ENCODE measurements at places on chromosomes 12 and 14.

GRCh38 chr12:44637875-44638274, 238.2 kb downstream of the NELL2 start:
- no peak for DNase-seq

- no peak for DNase-seq
Measured at GRCh38 chr12:124940143-124940392, 25.6 kb upstream of the UBC start.

DNA sequence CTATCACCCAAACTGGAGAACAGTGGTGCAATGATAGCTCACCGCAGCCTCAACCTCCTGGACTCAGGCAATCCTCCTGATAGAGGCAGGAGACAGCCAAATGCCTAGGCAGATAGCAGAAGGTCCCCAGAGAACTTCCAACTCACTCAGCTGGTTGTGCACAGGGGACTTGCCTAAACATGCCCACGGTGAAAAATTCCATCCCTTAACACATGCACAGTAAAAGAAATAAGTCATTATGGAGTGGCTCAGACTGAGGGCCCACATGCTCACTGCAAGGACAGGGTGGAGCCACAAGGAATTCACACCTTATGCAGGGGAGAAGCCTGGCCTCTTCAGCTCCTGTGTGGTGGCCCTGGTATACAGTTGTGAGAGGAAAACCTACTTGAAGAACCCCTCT, 525.8 kb upstream of the ATP2B1 start:
- no peak for DNase-seq

- DNase-seq = peak; percentile 9
Measured at GRCh38 chr14:101074196-101075024, 170.9 kb upstream of the RTL1 start.

GRCh38 chr14:102362084-102362483, 606 bp downstream of the CINP start:
- DNase-seq = no peak

GRCh38 chr12:111780166-111780565, 13.4 kb downstream of the ALDH2 start:
- DNase-seq = no peak

DNA sequence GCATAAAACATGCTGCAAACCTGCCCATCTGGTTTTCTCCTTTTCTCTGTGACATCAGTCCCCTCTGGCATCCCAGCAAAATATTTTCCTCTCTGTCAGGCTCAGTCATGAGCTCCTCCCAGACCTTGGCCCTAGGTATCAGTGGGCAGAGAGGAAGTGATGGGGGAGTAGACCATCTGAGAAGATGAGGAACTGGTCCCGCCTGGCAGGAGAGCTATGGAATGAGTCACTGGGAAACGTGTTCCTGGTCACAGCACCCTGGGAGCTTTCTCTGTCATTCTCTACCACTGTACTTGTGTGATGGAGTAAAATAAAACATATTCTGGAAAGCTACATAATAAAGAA, 5.0 kb upstream of the SRSF9 start:
- no peak for DNase-seq
